ENCODE measurements at places on chromosomes 2 and 18.

GRCh38 chr18:49162226-49162864 is 211.6 kb upstream of the SMAD7 start:
- no peak for DNase-seq

DNA sequence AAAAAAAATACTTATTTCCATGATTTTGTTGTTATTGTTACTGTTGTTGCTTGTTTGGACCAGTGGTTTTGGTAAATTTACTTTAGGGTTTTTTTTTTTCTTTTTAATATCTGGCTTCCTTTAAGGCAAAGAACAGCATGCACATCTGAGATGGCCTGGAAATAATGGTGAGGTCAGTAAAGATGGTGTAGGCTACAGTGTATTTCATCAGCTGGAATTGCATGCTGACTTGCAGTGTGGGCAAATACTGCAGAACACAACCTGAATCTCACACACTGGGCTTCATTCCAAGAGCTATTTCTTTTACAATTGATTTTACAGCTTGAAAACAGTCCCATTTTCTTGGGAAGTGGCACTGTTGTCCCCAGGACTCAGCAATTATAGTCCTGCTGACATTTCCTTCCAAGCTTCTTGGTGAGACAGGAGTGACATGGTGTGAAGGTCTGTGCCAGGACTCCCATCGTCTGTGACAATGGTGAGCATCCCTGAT is 376.1 kb upstream of the SOX11 start:
- DNase-seq, result no peak

DNA sequence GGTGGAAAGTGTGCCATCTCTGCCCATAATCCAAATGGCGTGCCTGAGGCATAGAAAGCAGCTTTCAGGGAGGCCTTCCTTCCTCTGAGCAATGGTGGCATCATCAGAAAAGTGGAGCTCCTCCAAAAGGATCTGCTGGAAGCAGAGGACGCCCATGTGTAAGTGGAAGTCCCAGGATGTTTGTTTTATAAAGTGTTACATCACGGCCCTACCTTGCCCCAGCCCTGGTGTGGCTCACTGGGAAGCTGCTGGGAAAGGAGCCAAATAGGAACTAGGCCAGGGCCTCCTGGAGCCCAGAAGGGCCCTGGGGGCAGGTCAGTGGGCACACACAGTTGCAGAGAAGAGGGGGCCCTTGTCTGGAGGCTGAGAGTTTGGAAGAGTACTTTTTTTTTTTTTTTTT is 4.2 kb upstream of the ODC1 start:
- DNase-seq, result no peak

- DNase-seq, result no peak
Measured at GRCh38 chr18:74623047-74623816, 25.6 kb downstream of the ZNF407 start.

DNA sequence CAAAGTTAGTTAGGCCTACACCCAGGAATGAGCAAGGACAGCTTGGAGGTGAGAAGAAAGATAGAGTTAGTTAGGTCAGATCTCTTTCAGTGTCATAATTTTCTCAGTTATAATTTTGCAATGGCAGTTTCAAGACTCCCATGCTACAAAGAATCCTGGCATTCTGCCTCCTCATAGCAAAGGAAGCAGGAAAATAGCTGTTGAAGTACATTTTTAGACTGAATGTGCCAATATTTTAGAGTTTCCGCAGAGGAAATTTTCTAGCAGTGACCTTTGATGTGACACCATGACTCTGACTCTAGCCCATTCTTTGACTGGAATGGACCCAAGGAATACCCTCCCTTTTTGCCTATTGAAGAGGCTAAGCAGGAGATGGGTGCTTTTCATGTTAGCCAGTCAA is 371.7 kb downstream of the PIK3C3 start:
- no peak for DNase-seq
